ENCODE measurements at places on chromosomes 4 and X.

- no peak for DNase-seq
Measured at GRCh38 chr4:15744016-15744545, 34.0 kb upstream of the CD38 start.

- no peak for DNase-seq
Measured at GRCh38 chr4:47210828-47211227, 179.5 kb downstream of the GABRB1 start.

DNA sequence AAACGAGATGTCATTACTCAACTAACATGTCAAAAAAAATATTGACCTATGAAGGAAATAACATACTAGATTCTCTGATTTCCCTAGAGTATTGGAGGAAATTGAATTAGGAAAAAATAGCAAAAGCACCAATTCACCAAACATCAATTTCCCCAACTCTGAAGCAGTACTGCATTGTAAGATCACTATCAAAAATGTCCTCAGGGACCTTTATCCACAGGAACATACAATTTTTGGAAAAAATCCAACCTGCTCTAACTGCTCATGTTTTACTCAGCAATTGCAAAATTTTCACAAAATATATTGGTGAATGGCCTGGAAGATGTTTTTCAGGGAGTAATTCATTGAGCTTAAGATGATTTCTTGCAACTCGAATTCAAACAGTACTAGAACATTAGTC lies 239.0 kb upstream of the GIMD1 start:
- no peak for DNase-seq

DNA sequence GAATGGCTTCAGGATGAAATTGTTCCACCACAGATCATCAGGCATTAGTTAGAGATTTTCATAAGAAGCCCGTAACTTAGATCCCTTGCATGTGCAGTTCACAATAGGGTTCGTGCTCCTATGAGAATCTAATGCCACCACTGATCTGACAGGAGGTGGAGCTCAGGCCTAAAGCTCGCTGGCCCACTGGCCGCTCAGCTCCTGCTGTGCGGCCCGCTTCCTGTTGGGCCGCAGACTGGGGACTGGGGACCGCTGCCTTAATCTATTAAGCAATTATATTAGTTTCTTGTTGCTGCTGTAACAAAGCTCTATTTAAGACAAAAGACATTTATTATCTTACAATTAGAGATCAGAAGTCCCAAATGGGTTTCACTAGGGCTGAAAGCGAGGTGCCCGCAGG lies 205.6 kb downstream of the LARP7 start:
- DNase-seq: no peak

GRCh38 chrX:150028692-150029091 lies 90.4 kb upstream of the EOLA2 start:
- no peak for DNase-seq

GRCh38 chr4:125021189-125021588 lies 293.6 kb upstream of the FAT4 start:
- no peak for DNase-seq

GRCh38 chrX:118583781-118584180 lies 88.2 kb downstream of the DOCK11 start:
- DNase-seq: no peak

DNA sequence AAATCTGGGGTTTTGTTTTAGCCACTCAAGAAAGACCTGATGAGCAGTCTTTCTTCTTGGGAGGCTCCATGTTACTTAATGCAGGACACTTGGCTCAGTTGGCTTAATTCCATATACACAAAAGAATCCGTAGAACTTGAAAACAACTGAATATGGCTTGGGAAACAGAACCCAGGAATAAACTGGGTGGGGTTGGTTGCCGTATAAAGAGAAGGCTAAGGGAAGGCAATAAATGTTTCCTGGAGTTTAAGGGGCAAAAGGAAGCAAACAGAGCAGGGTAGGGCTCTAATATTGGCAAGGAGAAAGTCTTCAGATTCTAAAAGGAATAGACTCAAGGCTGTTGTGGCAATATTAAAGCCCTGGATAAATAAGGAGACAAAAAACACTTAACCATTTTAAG lies 8.4 kb downstream of the TNMD start:
- DNase-seq: no peak

All from NCI-H1092 treated with DMSO at 0.1 percent for 48 hours (cell line).